Stimulated activated CD4-positive, alpha-beta T cell treated with anti-CD3 and anti-CD28 coated beads, Interleukin-2, amount 100 ng/mL, for 4 hours (primary cell): ENCODE measurements at places on chromosomes 12 and 14.

DNA sequence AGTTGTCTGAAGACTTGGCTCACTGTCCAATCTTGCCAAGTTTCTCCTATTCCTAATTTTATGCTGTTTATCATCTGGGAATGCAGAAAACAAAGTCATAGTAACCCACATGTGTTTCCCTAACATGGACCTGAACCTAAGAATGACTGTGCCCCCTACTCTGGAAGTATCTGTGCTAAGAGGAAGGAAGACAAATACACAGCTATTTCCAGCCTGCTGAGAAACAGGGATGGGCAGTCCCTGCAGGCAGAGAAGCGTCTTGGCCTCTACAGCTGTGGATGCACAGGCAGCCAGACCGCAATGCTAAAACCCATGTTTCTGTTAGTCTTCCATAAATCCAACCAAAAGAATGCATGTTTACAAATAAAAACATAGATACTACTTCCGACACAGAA lies 56.2 kb downstream of the DUSP16 start:
- DNase-seq, result no peak

DNA sequence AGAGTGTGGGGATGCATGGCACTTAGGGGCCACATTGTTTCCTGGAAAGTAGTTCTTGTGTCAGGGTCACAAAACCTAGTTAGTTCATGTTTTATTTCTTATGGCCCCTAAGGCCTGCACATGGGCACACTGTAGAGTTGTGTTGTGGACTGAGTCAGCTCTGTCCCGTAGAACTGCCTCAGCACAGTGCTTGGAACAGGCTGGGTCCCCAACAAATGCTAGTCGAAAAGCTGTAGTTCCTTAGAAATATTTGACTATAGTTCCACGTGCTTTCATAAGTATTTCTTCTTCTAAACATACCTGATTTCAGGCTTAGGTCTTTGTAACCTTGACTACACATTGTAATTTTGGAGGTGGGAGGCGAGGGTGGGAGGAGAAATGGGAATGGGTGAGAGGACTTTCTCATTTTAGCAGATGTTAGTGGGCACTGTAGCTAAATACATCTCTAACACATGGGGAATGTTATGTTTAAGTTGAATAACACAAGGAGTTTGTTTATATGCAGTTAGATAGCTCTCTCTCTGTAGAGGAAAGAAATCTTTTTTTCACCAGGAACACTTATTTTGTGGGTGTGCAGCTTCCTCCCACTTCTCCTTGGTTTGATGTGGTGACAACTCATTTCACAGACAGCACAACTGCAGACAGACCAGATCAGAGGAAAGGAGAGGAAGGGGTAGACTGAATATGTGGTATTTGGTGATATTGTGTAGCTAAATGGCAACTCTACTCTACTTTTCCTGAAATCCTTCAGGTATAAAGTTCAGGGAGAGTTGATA lies 39.5 kb upstream of the DACT1 start:
- DNase-seq, result peak; percentile 9

DNA sequence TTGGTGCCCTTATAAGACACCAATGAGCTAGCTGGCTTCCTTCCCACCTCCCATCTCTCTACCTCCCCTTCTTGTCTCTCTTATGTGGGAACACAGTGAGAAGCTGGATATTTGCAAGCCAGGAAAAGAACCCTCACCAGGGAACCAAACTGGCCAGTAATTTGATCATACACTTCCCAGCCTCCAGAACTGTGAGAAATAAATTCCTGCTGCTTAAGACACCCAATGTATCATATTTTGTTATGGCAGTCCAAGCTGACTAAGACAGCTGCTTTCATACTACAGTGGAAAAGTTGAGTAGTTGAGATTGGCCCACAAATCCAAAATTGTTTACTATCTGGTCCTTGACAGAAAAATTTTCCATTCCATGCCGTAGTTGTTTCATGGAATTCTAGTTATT lies 269.0 kb downstream of the KCNH5 start:
- no peak for DNase-seq

GRCh38 chr14:50000380-50001150 lies 107.7 kb downstream of the ARF6 start:
- DNase-seq, result peak; percentile 74

- DNase-seq, result no peak
Measured at GRCh38 chr14:68586896-68587751, 205.7 kb downstream of the ZFP36L1 start.

DNA sequence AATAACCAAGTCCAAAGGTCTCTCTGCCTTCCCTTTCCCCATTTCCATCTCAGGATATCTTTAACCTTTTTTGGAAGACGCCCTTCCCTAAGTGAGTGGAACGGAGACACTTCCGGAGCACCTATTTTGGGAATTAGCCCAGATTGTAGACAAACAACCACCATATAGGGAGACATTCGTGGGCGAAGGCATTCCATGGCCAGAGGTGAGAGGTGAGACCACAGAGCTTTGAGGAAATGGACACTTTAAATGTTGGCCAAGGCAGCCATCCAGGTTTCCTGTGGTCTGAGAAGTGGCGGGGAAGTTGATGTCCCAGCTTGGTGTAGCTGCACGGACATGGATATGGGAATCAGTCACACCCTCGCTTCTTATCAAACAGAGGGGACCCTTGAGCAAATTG lies 69.4 kb upstream of the BDKRB2 start:
- DNase-seq, result no peak

GRCh38 chr12:80714846-80715245 lies 1.9 kb upstream of the MYF5 start:
- no peak for DNase-seq

GRCh38 chr14:77609922-77610321 lies 6.5 kb downstream of the SPTLC2 start:
- DNase-seq, result no peak

GRCh38 chr12:45872446-45872845 lies 117.9 kb downstream of the SCAF11 start:
- no peak for DNase-seq

DNA sequence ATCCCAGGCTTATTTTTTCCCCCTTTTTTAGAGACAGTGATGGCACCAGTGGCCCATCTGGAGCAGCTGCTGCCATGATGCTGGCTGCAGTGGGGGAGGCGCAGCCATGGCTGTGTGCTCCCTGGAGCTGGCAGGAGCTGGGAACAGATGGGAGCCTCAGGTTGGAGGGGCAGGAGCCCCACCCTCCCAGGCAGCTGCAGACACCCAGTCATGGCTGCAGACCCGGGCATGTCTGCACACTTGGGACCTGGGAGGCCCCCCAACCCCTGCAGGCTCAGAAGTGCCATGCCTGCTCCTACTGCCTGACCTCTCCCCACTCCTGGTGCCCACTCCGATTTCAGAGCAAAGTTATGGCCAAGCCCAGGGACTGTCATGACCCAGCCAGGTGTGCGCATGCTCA lies 25.1 kb downstream of the CDKL1 start:
- no peak for DNase-seq

GRCh38 chr12:102388469-102388868 lies 91.9 kb downstream of the IGF1 start:
- DNase-seq, result no peak

- no peak for DNase-seq
Measured at GRCh38 chr14:82850576-82850975, 1316.9 kb upstream of the SEL1L start.

GRCh38 chr14:95467232-95467631 lies 49.2 kb downstream of the SYNE3 start:
- no peak for DNase-seq
